Kidney epithelial cell (primary cell): ENCODE measurements at places on chromosomes 12 and 14.

DNA sequence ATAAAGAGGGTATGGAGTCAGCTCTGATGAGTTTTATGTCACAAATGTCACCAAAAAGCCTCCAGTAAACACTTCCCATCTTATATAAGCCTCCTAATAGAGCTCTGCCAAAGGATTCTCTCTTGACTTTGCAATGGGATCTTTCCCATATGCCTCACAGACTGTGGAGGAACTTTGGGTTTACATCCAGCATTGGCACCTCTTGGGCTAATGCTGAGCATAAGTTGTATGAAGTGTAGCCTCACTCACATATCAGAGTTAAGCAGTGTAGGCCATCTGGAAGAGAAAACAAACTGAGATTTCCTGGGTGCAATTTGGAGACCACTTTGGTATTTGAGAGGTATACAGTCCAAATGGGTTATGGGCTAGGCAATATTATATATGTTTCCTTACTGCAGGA is 24.9 kb downstream of the EGLN3 start:
- no peak for DNase-seq

- DNase-seq: no peak
These were observed 7.4 kb upstream of the SNAPC1 start for GRCh38 chr14:61754627-61755381.

DNA sequence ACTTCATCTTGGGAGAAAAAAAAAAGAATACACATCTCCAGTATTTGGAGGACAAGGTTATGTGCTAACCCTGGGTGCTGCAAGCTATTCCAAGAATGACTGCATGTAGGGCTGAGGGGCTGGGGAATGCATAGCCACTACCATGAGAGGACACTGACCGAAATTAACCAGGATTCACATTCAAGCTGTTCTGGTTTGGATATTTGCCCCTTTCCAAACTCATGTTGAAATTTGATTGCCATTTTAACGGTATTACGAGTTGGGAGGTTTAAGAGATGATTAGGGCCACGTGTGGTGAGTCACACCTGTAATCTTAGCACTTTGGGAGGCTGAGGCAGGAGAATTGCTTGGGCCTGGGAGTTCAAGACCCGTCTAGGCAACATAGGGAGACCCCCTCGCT is 18.5 kb upstream of the MARK3 start:
- DNase-seq: no peak

DNA sequence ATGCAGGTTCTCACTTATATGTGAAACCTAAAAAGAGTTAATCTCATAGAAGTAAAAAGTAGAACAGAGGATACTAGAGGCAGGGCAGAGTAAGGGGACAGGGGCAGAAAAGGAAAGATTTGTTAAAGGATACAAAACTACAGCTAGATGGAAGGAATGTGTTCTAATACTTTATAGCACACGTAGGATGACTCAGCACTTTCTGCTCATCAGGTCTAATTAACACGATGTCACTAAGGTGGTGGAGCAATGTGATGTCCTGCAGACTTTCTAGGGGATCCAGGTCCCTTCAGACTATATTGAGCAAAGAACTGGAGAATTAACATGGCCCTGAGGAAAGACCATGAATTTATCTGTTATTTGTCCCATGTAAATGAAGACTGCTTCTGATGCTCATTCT is 80.8 kb upstream of the CMKLR1 start:
- DNase-seq: no peak

GRCh38 chr12:50842637-50843493 is at the start of gene TMPRSS12:
Gene TMPRSS12, plus strand, starts transcription at chr12:50842926. Its CDS starts 39 bp downstream, at chr12:50842965.
- DNase-seq: no peak

GRCh38 chr12:93812626-93813025 is 135.5 kb downstream of the CRADD start:
- no peak for DNase-seq

DNA sequence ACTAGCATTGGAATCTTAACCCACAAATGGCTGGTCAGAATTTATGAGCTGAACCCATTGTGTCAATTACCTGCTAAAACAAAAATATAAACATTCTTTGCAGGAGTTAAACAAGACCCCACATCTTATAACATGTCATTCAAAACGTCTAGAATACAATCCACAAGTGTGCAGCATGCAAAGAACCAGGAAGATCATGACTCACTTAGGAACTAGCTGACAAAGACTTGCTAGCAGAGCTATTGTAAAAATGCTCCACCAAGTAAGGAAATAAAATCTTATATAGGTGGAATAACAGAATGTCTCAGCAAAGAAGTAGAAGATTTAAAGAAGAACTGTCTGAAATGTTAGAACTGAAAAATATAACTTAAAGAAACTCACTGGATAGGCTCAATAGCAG is 26.5 kb upstream of the POC1B start:
- DNase-seq: no peak

- no peak for DNase-seq
These were observed 18.0 kb downstream of the IGF1 start for GRCh38 chr12:102462386-102462785.
